ENCODE measurements at places on chromosomes 6 and 20.

- DNase-seq: no peak
Observed at GRCh38 chr6:29561606-29562181, 2.2 kb upstream of the UBD start.

DNA sequence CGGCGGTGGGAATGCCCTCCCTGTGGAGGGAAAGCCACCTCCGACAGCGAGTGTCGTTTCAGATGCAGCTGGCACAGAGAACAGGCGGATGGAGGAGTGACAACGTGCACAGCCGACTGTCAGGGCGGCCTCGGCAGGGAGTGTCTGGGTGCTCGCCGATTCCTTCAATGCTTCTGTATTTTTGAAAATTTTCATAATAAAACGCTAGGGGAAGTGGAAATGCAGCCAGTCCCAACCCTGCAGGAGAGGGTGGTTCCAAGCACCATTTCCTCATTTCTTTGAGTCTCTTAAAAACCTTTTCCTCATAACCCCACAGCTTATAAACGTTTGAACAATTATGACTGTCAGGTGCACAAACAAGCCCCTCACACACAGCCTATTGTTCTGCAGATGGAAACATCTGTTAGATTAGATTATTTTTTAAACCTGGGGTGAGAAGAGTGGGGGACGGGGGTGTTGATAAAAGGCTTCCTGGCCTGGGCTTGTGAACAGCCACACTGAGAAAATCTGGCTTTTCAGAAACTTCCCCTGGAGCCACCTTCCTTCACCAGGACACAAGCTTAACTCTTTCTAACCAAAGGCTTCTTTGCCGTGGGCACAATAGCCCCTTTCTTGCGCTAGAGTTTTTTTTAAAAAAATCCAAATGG lies 228.9 kb downstream of the ANKRD60 start:
- DNase-seq: no peak

- no peak for DNase-seq
Observed at GRCh38 chr20:63121749-63122405, 94.1 kb downstream of the YTHDF1 start.

GRCh38 chr6:145749632-145750031 lies 14.3 kb upstream of the EPM2A start:
- no peak for DNase-seq

GRCh38 chr6:27358786-27359185 lies 29.8 kb upstream of the ZNF391 start:
- no peak for DNase-seq
